ENCODE measurements at places on chromosomes 4 and X.

GRCh38 chrX:79065696-79066095 is 78.8 kb upstream of the GPR174 start:
- no peak for DNase-seq

DNA sequence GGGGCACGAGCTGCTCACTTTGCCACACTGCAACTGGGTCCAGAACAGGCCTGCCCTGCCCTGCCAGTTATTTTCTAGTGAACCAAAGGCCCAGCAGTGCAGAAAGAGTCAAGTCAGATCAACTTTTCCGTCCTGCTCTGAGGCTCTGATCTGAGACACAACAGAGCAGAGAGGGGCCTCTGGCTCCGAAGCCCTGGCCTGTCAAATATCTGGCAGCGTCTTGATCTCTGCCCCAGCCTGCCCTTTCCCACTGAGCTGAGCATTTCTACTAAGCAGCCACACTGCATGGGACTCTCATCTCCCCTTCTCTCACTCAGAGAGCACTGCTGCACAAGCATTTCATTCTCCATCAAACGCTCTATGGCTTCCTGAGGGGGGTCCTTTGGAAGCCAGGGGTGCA is 11.8 kb downstream of the IGFBP7 start:
- DNase-seq = no peak

- no peak for DNase-seq
Measured at GRCh38 chr4:118850488-118851173, 14.7 kb upstream of the SEC24D start.

- DNase-seq = no peak
Measured at GRCh38 chr4:76962406-76963130, 13.0 kb downstream of the SEPTIN11 start.

DNA sequence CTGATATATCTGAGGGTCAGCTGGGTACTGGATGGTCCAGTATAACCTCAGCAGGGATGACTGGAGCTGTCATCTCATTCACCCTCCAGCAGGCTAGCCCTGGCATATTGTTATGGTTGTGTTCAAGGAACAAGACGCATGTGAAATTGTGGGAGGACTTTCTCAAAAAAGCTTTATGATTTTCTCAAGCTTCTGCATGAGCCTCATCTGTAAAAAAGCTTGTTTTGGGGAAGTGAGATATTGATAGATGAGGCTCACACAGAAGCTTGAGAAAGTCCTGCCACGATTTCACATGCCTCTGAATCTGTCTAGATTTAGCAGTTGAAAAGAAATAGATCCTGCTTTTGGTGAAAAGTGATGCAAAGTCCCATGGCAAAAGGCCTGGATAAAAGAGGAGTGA is 93.4 kb downstream of the SPCS3 start:
- no peak for DNase-seq
